ENCODE measurements at places on chromosomes 1 and 21.

DNA sequence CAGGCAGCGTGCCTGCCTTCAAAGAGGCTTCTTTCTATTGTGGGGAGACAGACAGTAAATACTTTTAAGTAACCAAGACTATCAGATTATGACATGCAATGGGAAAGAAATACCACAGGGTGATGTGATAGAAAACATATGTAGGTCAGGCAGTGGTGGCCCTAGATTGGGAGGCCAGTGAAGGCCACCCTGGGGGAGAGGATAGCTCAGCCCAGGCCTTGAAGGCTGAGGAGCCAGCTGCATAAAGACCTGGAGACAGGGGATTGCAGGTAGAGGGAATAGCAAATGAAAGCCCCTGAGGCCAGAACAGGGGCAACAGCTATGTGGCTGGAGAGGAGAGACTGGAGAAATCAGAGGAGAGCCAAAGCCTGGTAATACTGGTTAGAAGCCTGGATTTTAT is 4.0 kb downstream of the SOX13 start:
- no peak for DNase-seq

- DNase-seq: no peak
Measured at GRCh38 chr1:15370781-15371520, 38.7 kb upstream of the EFHD2 start.

- DNase-seq: no peak
Measured at GRCh38 chr1:53182716-53183094, 13.9 kb upstream of the CPT2 start.

GRCh38 chr1:202034683-202035462 is 24.5 kb downstream of the ELF3 start:
- peak; percentile 97 for DNase-seq

DNA sequence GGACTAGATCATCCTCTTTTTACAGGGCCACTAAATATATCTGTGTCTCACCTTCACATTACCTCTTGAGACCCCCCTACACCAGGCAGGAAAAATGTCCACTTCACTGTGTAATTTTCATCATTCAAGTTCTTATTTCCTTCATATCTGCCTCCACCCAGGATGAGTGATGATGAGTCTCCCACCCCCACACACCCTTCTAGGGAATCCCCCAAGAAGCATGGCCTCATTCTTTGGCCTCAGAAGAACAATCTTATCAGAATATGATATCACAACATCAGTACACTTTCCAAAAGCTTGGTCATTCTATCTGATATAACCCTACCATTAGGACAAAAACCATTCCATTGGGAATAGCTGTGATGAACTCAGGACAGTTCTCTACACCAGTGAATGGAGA is 170.3 kb upstream of the DUSP10 start:
- no peak for DNase-seq

GRCh38 chr1:10657088-10657847 is 139.2 kb downstream of the CASZ1 start:
- DNase-seq: no peak

GRCh38 chr1:32289256-32289655 is 2.6 kb upstream of the HDAC1 start:
- peak; percentile 76 for DNase-seq

- no peak for DNase-seq
Measured at GRCh38 chr21:46079352-46080170, 18.4 kb upstream of the COL6A2 start.

- DNase-seq: no peak
Measured at GRCh38 chr21:41180752-41181151, 12.8 kb downstream of the BACE2 start.

GRCh38 chr1:210603123-210603522 is 274.4 kb downstream of the HHAT start:
- DNase-seq: no peak

DNA sequence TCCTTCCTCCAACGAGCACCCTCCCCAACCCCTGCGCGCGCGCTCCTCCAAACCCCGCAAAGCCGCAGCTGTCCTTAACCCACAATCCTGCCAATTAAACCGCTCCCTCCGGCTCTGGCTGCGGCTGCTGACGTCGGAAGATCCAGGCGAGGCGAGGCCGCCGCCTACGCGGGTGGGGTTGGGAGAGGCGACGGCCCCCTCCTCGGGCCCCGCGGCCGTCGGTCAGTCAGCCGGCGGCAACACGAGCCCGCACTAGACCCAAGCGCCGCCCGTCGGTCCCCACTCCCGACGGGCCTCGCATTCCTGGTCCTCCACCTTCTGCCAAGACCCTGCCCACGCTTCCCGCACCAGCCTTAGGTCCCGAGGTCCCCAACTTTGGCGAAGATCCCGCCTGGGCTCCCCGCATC is 75.4 kb downstream of the VWA5B1 start:
- no peak for DNase-seq

- no peak for DNase-seq
Measured at GRCh38 chr1:55957276-55957675, 622.1 kb downstream of the PLPP3 start.

GRCh38 chr1:229271448-229272159 is 693 bp downstream of the RAB4A start:
- peak; percentile 50 for DNase-seq

GRCh38 chr1:221801773-221802516 is 60.1 kb upstream of the DUSP10 start:
- peak; percentile 14 for DNase-seq

DNA sequence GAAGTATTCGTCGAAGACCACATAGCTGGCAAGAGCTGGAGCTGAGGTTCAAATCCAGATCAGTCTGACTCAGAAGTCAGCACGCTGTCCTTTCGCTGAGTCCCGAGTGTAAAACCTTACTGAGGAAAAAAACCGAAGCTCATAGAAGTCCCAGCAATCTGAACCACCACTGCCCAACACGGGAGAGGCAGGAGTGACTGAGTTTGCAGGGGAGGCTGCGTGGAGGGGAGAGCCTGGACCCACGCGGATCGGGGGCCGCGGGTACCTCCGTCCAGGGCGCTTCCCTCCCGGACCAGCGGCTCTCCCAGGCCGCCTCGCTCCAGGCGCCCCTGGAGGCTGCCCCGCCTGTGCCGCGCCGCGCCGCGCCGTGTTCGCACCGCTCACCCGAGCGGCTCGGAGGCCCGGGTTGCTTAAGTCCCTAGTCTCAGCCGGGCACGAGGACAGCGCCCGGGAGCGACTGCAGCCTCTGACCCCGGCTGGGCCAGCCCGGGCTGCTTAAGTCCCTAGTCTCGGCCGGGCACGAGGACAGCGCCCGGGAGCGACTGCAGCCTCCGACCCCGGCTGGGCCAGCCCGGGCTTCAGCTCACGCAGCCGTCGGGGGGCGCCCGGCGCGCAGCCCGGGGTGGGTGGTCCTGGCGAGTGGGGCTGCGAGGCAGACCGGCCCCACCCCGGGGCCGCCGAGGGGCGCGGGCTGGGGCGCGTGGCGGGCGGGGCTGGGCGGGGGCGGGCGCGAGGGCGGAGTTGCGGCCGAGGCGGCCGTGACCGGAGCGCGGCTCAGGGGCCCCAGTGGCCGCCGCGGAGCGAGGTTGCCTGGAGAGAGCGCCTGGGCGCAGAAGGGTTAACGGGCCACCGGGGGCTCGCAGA is at the start of gene ADAMTSL4:
Gene ADAMTSL4, plus strand, starts transcription at position 777 of the 864 bp plus-strand sequence. CDS start 2,881 bp downstream, outside the sequence.
- peak; percentile 72 for DNase-seq

DNA sequence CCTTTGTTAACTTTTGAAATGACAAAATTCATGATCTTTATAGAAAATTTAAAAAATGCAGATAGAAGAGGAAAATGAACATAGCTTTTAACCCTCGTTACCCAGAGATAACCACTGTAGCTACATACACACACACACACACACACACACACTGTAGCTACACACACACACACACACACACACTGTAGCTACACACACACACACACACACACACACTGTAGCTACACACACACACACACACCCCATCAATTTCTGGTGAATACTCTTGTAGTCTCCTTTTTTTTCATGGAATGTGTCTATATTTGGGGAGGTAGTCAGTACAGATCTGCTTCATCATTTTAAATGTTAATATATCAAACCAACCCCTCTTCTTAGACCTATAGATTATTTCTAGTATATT is 58.5 kb downstream of the SH3BGR start:
- no peak for DNase-seq

DNA sequence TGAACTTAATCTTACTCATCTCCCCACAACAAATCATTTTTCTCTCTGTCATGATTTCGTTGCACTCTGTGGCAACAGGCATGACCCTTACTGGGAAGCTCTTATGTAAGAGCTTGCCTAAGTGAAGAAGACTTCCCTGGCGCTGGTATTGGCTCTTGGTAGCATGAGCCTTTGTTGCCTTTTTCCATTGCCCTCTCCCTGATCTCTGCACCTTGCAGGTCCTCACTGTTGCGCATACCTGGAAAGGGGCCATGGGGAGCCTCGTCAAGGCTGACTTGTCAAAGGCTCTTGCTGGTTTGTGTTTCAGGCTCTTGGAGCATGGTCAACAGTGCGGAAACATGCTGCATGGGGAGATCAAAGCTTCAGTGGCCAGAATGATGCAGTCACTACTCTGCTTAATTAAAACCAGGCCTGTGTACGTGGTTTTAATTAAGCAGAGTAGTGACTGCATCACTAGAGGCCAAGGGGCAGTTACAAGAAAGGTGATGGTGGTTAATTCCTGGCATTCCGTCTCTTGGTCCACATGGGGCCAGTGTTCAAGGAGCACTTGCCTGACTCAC is 141.3 kb downstream of the SPATA46 start:
- DNase-seq: no peak

GRCh38 chr21:32253215-32253641 is 25.6 kb downstream of the MIS18A start:
- no peak for DNase-seq

- DNase-seq: peak; percentile 82
Measured at GRCh38 chr1:87154384-87154783, 174.3 kb upstream of the LMO4 start.

GRCh38 chr1:2486558-2486957 is 10.5 kb downstream of the PLCH2 start:
- no peak for DNase-seq

DNA sequence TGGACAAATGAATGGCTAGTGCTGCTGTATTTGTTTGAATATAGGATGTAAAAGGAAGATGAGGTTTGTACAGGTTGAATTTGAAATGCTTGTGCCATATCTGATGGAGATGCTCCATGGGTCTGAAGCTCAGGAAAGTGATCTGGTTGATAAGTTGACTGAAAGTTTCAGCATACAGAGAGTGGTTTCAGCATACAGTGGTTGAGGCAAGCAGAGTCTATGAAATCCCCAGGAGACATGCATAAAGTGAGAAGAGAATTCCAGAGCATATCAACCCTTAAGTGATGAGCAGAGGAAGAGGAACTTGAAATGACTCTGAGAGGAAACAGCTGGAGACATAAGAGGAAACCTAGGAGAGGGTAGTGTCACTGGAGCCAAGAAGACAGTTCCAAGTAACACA is 21.7 kb downstream of the TCHHL1 start:
- DNase-seq: no peak

DNA sequence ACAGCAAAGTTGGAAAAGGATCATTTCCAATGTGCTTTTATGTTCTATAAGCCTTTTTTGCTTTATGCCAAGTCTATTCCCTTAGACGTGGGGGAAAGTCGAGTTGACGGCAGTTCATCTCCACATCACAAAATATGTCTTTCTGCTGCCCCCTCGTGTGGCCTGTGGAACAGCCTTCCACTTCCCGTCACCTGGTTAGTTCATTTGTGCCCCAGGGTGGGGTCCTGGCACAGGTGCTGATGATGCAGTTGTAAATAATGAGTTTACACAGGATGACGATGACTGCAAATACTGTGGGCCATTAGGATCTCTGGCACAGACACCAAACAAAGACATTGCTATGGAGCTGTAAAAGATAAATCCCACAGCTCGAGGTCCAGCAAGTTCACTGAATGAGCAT is 10.0 kb upstream of the OTUD3 start:
- peak; percentile 71 for DNase-seq

DNA sequence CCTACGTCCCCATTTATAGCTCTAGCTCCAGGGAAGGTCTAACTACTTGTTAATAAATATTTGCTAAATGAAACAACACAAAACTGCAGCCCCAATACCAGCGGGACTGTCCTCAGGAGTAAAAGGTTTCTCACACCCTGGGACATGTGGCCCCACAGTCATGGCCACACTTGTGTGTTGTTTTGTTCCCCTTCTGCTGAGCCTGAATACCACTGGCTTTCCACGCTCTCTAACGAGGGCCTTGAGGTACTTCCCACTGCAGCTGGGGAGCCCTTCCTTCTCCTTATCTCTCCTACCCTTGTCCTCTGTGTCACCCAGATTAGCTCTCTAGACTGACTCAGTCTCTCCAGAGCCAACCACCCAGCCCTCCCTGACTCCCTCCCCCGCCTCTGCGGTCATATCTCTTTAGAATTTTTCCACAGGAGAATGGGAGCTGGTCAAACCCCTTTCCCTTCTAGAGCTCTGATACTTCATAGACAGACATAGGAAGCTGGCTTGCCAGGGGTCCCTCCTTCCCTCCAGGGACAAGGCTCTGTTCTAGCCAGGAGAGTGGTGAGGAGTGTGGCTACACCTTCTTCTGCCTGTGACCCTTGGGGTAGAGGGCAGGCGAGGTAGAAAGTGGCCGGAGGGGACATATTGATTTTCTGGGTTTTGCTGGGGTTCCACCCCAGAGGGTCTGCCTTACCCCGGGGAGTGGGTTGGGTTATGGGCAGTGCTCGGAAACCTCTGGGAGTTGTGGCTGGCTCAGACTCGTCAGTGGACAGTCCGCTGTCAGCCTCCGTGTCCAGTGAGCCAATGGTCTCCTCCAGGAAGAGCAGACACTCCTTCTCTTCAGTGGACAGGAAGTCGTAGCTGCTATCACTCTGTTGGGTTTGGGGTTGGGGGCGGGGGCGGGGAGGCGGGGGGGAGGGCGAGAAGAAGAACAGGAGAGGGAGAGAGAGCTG is 8.1 kb downstream of the C1orf116 start:
- DNase-seq: no peak

GRCh38 chr1:74356493-74356892 is 121.3 kb downstream of the TNNI3K start:
- DNase-seq: no peak

- DNase-seq: no peak
Measured at GRCh38 chr1:185432948-185433347, 115.9 kb upstream of the IVNS1ABP start.

DNA sequence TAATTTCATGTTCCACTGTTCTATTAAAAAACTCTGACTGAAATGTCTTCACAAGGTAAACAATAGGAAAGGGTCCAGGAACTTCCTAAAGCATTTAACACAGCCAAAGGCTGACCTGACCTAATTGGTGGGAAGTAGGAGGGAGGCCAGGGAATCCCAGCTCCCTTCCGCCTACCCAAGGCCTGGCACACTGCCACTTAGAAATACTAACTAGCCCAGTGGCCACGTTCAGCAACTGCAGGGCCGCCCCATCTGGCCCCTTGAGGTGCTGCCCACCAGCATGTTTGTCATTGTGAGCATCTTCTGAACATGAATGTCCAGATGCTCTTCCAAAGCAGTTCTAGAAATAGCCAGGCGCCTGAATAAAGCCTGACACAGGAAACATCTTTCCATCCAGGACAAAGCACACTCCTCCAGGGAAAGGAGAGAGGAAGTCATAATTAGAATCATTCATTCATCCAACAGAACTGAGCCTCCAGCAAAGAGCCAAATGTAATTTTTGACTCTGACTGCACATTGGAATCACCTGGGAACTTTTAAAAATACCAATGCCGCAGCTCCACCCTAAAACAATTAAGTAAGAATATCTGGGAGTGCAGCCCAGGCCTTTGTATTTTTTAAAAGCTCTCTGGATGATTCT is 44.6 kb upstream of the BCL9 start:
- DNase-seq: no peak

- no peak for DNase-seq
Measured at GRCh38 chr1:222018041-222018440, 276.2 kb upstream of the DUSP10 start.

All from SW480 (cell line).